ENCODE measurements at places on chromosomes 4 and X.

DNA sequence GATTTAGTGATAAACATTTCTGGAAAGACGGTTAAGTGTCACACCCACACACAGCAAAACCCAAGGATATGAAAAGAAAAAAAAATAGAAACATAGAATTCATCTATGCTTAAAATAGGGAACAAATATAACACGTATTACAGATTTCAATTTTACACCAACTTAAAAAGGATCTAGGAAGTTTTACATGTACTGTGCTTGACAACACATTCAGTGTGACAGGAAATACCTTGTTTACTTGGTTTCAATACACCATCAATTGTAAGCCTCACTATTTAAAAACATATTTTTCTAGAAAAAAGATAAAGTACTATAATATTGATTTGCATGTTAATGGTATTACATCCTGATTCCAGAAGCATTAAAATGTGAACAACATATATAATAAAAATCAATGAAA, 77.0 kb upstream of the SPRY1 start:
- no peak for DNase-seq

GRCh38 chrX:119036107-119037029, 36.4 kb upstream of the CT47C1 start:
- no peak for DNase-seq

GRCh38 chr4:73414936-73415271, 10.8 kb downstream of the ALB start:
- DNase-seq: no peak

GRCh38 chr4:55409468-55410171, 13.9 kb downstream of the TMEM165 start:
- no peak for DNase-seq

DNA sequence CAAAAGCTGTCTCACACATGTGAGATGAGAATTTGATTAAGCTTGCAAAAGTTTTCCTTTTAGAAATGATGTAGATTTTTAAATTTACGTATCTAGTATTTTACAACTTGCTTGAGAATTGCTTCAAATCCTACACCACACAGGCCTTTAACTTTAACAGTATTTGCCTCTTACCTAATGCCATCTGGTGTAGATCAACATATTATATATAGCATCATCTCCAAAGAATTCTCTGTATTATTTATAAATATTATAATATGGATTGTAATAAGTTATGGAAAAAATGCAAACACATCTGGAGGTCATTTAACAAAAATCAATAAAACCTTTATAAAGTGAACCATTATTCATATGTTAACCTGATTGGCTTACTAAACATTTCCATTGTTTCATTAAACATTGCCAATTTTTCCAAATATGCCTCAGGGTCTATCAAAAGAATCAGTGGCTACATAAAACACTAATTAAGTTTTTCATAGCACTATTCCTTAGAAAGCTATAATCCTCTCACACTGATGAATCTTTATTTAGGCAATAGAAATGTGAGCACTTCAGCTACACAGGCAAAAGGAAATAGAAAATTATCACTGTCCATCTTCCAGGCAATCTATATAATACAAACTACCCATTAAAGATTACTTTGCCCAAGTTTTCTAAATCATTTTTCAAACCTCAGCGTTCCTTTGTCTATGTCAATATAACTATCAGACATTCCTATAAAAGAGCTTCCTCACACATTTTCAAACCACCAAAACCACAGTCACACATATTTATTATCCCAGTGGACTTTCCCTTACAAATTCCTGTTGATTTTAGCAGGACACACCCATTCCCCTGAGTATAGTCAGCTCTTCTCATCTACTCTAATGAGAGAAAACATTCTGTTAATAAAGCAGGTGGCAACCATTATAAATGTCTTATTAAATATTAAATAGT, 83.5 kb upstream of the INTU start:
- no peak for DNase-seq

DNA sequence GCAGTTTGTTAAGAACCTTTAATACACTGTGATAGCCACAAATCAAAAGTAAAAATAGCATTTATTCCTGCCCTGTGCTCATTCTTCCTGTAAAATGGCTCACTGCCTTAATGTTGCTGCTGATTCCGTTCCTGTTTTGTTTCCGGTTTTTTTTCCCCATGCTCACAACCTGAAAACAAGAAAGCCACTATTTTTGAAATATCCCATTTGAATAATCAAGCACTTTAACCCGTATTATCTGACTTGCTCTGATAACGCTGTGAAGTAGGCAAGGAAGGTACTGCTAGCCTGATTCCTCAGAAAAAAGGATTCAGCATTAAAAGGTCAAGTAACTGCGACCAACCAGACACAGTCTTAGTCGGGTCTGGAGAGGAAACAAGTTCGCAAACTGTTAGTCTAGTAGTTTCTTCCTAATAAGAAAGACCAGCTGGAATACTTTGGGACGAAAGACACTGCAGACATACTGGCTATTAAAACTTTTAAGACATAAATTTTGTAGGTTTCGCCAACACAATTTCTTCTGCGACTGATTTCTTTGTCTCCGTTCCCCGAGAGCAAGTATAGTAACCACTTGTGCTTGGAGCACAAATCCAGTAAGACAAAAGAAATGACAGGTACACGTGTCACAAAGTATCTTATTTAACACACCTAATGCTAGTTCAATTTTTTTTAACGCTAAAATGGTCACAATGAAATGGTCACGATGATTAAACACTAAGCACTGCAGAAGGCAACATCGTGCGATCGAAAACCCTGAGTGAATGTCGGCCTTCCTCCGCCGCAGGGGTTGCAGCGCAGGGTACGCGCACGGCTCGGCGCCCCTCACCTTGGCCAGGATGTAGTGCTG, 802 bp downstream of the COX18 start:
- DNase-seq: no peak

Measured in GM12892 (cell line).